Cortex of kidney (tissue), 1 donor: ENCODE measurements at places on chromosomes 1 and 21.

DNA sequence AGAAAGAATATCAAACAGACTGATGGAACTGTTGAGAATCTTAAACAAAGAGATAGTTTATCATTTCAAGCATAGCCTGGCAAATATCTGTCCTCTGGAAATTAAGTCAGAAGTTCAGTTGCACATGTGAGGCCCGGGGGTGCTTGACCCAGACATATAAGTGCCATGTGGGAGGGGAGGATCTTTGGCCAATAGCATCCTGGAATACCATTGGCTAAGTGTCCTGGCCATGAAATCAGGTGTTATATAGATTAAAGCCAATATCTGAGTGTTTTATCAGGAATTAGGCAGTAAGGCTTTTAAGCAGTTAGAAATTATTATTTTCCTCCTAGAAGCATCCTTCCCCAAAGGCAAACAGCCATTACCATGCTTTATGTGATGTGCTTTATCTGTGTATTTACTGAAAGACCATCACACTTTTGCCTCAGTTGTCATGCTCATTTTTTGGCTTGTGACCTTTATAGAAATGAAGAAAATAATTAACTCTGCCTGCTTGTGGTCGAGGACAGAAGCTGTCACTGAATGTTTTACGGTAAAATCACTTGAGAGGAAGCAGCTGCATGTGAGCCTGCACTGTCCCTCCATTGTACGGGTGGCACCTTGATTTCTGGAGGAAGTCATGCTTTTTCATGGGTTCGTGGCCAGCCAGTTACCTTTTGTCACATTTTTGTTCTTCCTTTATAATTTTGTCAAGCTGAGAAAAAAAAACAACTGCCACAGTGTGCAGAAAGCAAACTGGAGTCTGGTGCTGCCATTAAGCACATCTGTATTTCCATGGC, 259.9 kb upstream of the FMN2 start:
- DNase-seq, result no peak

- DNase-seq, result no peak
Measured at GRCh38 chr1:152052606-152053005, 15.8 kb upstream of the S100A11 start.

DNA sequence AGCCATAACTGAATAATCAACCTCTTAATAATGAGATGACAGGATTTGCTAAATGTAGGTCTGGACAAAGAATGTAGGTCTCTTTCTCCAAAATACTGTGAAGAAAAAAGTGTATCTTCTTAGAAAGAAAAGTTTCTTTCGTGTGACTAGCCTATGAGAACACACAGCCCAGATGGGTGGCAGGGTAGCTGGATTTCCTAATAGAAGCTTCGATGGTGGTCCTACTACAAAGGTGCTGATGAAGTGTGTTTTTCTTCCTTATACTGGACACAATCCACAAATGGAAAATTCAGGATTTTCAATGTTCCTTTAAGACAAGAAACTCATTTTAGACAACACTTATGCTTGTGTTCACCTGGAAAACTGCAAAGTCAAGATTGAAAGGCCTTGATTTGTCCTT, 90.2 kb upstream of the ZNHIT6 start:
- DNase-seq, result no peak

DNA sequence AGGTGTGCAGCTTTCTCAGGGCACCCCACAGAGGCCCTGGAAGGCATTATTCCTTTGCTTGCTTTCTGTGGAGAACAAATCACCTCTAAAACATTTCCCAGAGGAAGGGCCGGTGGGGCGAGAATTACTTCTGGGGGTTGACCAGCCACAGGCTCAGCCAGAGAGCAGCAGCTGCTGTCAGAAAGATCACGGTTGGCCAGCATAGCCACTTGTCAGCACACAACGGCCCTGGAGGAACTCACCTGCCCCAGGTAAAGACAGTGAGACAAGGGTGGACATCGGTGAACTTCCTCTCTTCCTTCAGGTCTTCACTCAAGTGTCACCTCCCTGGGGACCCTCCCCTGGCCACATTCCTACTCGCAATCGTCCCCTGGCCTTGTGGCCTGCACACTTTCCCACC, 69.5 kb upstream of the CLDN14 start:
- no peak for DNase-seq
